A549 treated with Mapracorat at 1 μM for 4 hours (cell line): ENCODE measurements at places on chromosomes 11 and 22. TPM values are rescaled to one million over a fixed set of nuclear protein-coding genes. Genes with fewer than 3 reads are reported as not detected.

The ARHGAP42 gene
- 4.3 to 5.6 TPM (median 5.1 TPM) in 5 replicates for total RNA-seq

The GGA1 gene
- 16.4 to 24.1 TPM (median 23.6 TPM) in 5 replicates for total RNA-seq

The CALCA gene
- total RNA-seq: 0.12 TPM in 1 of 5 replicates, not detected in the others

The RPS13 gene
- 1,535 to 1,903 TPM (median 1,574 TPM) in 5 replicates for total RNA-seq

The KRTAP5-10 gene
- not detected in 5 replicates for total RNA-seq

The MPEG1 gene
- total RNA-seq: not detected in 5 replicates

The OOSP4B gene
- total RNA-seq: not detected in 5 replicates

The EXT2 gene
- total RNA-seq: 53.3 to 58.3 TPM (median 56.6 TPM) in 5 replicates

The SCGB2A2 gene
- total RNA-seq: not detected in 5 replicates

The NNMT gene
- 311 to 397 TPM (median 365 TPM) in 5 replicates for total RNA-seq

The ARL2 gene
- total RNA-seq: 175 to 188 TPM (median 183 TPM) in 5 replicates

The KRTAP5-7 gene
- total RNA-seq: not detected in 5 replicates

The CLMP gene
- total RNA-seq: 16.3 to 24.2 TPM (median 21.4 TPM) in 5 replicates

The C11orf86 gene
- 44.1 to 80.8 TPM (median 70.7 TPM) in 5 replicates for total RNA-seq

The MMP27 gene
- total RNA-seq: not detected in 5 replicates

The TEX12 gene
- not detected in 5 replicates for total RNA-seq

The LMNTD2 gene
- 2.0 to 3.0 TPM (median 2.7 TPM) in 5 replicates for total RNA-seq

The APOA5 gene
- not detected in 5 replicates for total RNA-seq

The ACCSL gene
- total RNA-seq: not detected in 5 replicates

The TRIM34 gene
- 2.9 to 3.7 TPM (median 3.1 TPM) in 5 replicates for total RNA-seq

The PGA3 gene
- total RNA-seq: not detected in 5 replicates

The EFCAB6 gene
- total RNA-seq: 0.23 to 0.91 TPM (median 0.48 TPM) in 5 replicates

The TCN2 gene
- 4.5 to 5.4 TPM (median 4.9 TPM) in 5 replicates for total RNA-seq

The PARVG gene
- not detected in 5 replicates for total RNA-seq

The INSC gene
- total RNA-seq: 0.06 to 0.17 TPM in 2 of 5 replicates, not detected in the others

The JHY gene
- total RNA-seq: 3.0 to 3.8 TPM (median 3.7 TPM) in 5 replicates

The RAB39A gene
- total RNA-seq: 0.28 to 0.62 TPM (median 0.42 TPM) in 5 replicates

The SYCE3 gene
- total RNA-seq: 0.45 TPM in 1 of 5 replicates, not detected in the others

The CD3E gene
- total RNA-seq: not detected in 5 replicates

The NAV2 gene
- 20.1 to 31.4 TPM (median 26.3 TPM) in 5 replicates for total RNA-seq

The PRG2 gene
- not detected in 5 replicates for total RNA-seq

The P2RY6 gene
- total RNA-seq: 3.8 to 7.6 TPM (median 6.2 TPM) in 5 replicates

The PDGFB gene
- 3.3 to 4.1 TPM (median 3.7 TPM) in 5 replicates for total RNA-seq

The SHANK2 gene
- 5.5 to 8.8 TPM (median 6.9 TPM) in 5 replicates for total RNA-seq

The MUC2 gene
- total RNA-seq: 0.06 to 0.23 TPM (median 0.11 TPM) in 5 replicates

The SCGB1D2 gene
- 0.48 TPM in 1 of 5 replicates, not detected in the others for total RNA-seq

The SPON1 gene
- not detected in 5 replicates for total RNA-seq

The OR10A2 gene
- not detected in 5 replicates for total RNA-seq

The FAM111B gene
- 6.8 to 7.8 TPM (median 7.0 TPM) in 5 replicates for total RNA-seq

The RPS3 gene
- 3,195 to 4,329 TPM (median 3,310 TPM) in 5 replicates for total RNA-seq

The PATE4 gene
- not detected in 5 replicates for total RNA-seq

The POU2AF2 gene
- not detected in 5 replicates for total RNA-seq

The KRTAP5-8 gene
- total RNA-seq: not detected in 5 replicates

The CEP164 gene
- total RNA-seq: 15.5 to 18.6 TPM (median 16.3 TPM) in 5 replicates

The CCDC15 gene
- 0.44 to 0.86 TPM (median 0.70 TPM) in 5 replicates for total RNA-seq

The LRRC74B gene
- not detected in 5 replicates for total RNA-seq

The SNRPD3 gene
- 133 to 266 TPM (median 142 TPM) in 5 replicates for total RNA-seq

The BTG4 gene
- 0.21 to 0.26 TPM in 2 of 5 replicates, not detected in the others for total RNA-seq

The DNAJB13 gene
- total RNA-seq: 0.30 to 0.81 TPM (median 0.51 TPM) in 5 replicates

The MISFA gene
- total RNA-seq: 1.1 to 3.3 TPM (median 1.6 TPM) in 5 replicates

The RABL2B gene
- total RNA-seq: 16.1 to 23.5 TPM (median 19.2 TPM) in 5 replicates

The BACE1 gene
- 8.5 to 10.3 TPM (median 10.1 TPM) in 5 replicates for total RNA-seq
